ENCODE measurements at places on chromosomes 1 and 21.

DNA sequence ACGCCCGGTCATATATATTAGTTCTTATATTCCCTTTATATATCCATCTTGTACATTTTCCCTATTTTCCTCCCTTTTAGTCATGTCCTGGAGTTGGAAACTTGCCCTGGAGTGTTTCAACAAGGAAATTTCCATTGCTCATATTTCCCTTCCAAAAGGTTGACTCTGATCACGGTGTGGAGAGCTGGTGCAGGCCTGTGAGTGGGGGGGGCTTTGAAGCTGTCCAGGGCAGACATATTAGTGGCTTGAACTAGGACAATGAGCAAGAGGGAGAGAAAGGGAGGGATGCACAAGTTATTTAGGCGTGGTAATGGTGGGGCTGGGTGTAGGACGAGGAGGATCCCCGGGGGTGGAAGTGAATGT lies 30.4 kb upstream of the TMEM61 start:
- no peak for DNase-seq

DNA sequence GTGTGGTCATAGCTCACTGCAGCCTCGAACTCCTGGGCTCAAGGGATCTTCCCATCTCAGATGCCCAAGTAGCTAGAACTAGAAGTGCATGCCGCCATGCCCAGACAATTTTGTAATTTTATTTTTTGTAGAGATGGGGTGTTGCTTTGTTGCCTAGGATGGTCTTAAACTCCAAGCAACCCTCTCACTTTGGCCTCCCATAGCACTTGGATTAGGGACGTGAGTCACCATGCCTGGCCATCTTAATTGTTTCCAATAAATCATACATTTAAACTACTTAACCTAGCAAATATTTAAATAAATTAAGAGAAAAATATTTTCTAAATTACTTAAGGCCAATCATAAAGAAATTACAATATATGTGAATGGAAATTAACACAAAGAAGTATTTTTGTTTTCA lies 35.1 kb upstream of the ADGRL4 start:
- DNase-seq, result no peak

GRCh38 chr1:64545118-64545843 lies 75.4 kb downstream of the CACHD1 start:
- DNase-seq, result no peak

DNA sequence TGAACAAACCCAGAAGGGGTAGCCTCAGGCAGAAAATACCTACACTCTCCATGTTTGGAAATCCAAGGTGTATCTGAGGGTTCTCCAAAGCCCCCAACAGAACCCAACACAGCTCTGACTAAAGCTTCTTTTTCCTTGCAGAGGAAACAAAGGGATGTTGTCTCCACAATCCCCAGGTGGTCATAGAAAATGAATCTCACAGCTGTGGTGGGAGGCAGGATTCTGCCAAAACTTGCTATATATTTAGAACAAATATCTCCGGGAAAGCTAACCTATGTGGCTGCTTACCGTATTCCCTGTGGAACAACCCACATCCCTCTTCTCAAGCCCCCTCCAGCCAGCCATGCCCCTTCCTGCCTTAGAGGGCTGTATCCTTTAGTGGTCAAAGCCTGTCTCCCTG lies 406.1 kb downstream of the PRDM2 start:
- DNase-seq, result no peak

DNA sequence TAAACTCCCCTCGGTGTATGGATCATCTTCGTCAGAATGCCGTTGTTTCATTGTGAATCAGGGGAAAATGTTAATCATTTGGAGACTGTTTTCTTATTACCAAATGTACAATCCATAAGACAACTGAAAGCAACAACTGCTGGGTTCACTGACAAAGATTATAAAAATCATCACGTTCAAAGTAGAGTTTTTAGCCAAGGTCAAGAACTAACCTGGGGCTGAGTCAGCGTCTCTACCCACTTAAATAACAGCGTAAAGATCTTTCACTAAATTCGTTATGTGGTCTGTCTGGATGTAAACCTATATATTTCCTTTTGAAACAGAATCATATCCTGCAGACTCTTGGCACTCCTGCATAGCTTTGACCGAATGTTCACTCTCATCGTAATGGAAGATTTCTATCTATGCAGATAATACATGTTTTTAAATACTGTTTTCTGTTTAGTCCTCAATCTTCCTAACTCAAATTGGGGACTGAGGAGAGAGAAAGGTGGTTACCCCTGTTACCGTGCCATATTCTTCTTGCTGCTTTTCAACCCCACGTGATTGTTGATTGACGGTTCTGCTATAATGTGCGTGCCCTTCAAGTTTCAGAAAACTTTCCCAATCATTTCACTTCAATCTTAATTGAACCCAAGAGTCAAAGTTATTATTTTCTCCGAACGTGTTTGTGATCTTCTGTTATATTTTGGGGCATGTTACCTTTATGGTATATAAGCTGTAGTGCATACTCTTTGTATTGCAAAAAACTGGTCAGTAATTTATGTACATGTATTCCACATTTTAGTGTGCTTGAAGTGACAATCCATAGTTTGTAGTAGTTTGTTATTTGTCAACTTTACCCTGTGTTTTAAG lies 15.6 kb upstream of the NCMAP start:
- DNase-seq, result no peak

DNA sequence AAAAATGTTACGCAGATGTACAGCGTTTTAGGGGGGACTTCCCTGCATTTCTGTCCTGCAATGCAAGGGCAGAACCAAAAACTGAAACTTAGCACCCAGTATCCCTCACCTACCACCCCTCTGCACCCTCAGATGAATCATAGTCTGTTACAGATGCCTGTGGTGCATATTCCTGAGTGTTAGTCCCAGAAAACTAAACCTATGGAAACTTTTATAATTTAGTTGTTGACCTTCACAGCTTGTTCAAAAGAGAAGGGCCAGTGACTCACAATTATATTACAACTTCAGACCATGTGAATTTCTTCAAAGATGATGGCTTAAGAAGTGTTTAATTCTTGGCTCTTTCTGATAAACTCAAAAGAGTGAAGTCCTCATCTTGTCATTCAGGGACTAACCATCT lies 5.8 kb downstream of the PTGER3 start:
- DNase-seq, result no peak
